Stimulated activated naive CD8-positive, alpha-beta T cell treated with anti-CD3 and anti-CD28 coated beads, Interleukin-15, Interleukin-2, amounts not matched to agents 100 U/mL and 50 U/mL, for 24 hours (primary cell): ENCODE measurements at places on chromosomes 6 and 20.
A peak's percentile ranks its signal among the peaks of the same experiment; 100 is the strongest.

- peak; percentile 76 for DNase-seq
These were observed 5.1 kb downstream of the DIDO1 start for GRCh38 chr20:62921119-62921687.

- no peak for DNase-seq
These were observed 67.3 kb upstream of the ZNF217 start for GRCh38 chr20:53660947-53661381.

DNA sequence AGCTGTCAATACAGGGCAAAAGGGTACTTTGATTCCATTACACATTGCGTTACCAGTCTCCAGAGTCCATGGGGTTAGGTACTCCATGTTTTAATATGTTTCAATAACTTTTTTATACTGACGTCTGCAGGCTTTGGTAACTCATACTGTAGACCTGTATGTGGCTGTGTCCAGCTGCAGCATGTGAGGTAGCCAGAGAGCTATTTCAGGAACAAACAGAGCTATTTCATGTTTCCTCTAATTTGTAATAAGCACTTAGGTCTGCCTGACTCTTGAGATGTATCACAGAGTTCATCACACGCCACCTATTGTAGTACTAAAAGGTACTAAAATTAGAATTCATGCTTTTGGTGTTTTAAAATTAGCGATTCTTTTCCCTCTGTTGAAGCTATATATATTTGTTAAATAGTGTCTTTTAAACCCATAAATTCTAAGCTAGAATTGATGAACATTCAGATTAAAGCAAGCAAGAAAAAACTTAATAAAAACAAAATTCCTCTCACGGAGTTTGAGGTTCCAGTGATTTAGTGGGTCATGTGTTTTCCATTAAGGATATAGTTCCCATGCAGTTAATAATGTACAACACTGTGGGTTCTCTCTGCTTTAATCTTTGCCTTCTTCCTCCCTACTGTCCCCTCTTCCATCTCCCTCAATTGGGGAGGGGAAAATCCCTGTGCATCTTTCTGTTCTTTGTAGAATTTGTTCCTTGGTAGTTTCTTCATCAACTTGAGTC is 37.0 kb downstream of the FOXO3 start:
- DNase-seq, result no peak

GRCh38 chr6:112511441-112511840 is 164.3 kb downstream of the RFPL4B start:
- DNase-seq, result no peak

- peak; percentile 25 for DNase-seq
These were observed 1.4 kb upstream of the POU3F2 start for GRCh38 chr6:98833057-98833306.

DNA sequence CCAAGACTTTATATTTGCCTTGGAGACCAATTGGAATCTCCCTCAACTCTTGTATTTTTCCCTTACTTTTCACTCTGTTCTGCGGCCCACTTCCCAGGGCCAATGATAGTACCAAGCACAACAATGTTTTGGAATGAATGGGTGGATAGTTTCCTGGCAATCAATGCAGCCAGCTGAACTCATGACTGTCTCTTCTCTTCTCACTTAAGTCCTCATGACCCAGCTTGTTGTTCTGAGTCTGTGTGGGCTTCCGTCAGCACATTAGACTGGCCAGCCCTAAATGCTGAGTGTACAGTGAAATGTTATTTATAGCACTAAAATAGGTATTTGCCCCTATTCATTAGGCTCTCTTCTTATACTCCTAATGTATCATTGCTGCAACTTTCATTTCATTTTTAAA is 5.6 kb upstream of the MBOAT1 start:
- DNase-seq, result no peak

DNA sequence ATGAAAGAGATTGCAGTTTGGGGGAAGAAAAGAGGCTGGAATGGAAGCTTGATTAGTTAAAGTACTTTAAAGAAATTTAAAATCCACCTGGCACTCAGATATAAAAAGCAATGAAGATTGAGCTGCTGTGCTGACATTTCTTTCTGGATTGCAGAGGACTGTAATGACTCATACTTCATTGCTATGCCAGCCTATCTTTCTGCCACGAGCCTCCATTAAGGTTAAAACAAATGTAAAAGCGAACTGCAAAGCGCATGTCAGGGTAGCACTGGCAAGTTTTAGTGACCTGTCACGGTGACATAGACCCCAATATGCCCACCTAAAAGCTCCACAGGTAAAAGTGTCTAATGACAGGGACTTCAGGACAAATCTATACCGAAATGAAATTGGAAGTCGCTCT is 449.6 kb downstream of the C6orf118 start:
- no peak for DNase-seq

DNA sequence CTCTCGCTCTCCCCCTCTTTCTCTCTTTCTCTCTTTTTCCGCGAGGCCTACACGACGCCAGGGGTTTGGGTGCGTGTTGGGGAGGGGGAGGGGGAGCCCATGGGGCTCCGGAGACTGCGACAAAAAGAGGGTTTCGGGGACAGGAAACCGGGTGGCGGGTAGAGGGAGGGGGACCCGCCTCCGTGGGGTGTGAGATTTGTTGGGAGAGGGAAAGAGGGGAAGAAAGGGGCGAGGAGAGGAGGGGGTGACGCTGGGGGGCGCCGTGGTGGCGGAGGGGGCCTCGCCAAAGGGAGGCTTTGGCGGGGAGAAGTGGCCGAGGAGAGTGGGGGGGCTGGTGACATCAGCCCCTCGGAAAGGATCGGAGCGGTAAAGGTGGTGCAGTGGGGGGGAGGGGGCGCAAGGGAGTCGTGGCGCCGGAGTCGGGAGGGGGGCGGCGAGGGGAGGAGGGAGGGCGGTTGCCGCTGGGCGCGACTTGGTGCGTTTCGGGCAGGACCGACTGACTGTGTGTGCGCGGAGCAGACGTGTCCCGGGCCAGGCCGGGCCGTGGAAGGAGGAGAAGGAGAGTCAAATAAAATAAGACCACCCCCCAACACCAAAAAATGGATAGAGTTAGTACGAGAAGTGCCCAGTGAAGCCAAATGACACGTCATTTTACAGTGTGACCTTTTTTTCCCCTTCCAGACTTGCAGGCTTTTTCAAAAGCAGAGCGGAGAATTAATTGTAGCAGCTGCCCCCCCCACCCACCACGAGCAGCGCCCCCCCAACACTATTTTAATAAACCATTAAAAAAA is 39.8 kb downstream of the GNAS start:
- DNase-seq, result peak; percentile 86

GRCh38 chr20:17935761-17936160 is 32.8 kb downstream of the SNX5 start:
- DNase-seq, result no peak

DNA sequence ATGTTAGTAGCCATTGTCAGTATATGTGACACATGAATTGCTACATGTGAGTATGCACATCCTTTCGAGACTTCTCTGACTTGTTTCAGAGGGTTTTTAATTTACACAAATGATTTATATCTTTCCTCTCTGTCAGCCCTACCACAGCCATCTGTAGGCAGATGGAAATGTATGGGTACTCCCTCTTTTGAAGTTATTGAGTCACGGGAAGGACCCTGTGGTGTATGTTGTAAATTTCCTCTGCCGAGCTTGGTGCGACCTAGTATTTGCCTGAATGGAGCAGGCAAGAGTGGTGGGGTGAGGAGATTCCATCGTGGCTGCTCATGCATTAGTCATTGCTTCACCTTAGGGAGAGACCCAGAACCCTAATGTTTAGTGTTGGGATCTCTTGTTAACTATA is 171.9 kb downstream of the JARID2 start:
- peak; percentile 60 for DNase-seq

DNA sequence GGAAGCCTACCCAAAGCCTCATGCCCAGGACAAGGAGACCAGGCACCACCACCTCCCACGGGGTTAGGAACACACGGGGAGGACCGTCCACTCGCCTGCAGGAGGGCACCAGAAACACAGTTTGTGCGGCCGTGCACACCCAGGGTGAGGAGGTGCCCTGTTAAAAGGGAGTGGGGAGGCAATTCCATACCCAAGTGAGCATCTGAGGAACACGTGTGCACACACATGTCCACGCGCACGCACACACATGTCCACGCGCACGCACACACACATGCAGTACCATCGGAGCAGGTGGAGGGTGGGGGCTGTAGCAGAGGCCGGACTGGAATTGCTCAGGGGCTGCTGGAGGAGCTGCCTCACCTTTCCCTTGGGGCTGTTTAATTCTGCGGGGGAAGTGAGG is 259.4 kb downstream of the TAF4 start:
- no peak for DNase-seq

DNA sequence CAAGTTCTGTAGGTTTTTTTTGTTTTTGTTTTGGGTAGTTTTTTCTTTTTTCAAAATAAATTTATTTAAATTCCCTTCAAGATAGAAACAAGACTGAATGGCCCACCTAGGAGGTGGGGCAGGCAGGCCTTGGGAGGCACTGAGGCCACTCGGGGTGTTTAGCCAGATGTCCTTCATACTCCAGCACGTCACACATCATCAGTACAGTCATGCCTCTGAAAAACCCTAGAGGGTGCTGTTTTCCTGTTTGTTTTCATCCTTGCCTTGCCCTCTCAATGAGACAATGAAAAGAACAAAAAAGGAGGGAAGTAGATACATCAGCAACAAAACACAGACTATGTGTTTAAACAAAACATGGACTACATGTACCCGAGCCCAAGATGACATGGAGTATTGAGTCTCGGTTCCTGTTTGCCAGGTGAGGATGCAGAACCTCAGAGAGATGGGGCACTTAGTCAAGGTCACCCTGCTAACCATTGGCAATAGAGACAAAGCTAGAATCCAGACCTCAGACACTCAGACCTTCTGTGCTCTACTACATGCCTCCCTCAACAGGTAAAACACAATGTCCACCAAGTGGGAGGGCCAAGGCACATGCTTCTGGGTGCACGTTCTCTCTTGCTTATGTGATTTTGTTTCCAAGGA is 26.8 kb upstream of the CLIC5 start:
- no peak for DNase-seq

- no peak for DNase-seq
These were observed 118.8 kb downstream of the BMP5 start for GRCh38 chr6:55756531-55757031.

DNA sequence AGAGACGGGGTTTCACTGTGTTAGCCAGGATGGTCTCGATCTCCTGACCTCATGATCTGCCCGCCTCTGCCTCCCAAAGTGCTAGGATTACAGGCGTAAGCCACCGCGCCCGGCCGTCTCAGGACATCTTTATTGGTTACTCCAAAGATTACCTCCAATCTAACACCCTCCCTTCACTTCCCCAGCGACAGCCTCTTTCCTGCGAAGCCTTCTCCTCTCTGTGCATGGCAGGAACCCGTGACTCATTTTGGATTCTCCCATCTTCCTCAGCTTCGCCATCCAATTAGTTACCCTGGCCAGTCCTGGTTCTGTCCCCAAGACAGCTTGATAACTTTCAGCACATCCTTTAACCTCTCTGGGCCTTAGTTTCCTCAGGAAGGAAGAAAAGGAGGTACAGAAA is 51.3 kb upstream of the TOX2 start:
- no peak for DNase-seq

- DNase-seq, result no peak
These were observed 244.4 kb downstream of the FOXA2 start for GRCh38 chr20:22339946-22340345.

- DNase-seq, result peak; percentile 9
These were observed 458.7 kb upstream of the RUNX2 start for GRCh38 chr6:44869321-44869897.

GRCh38 chr6:73050706-73051105 is 174.6 kb downstream of the KHDC1L start:
- DNase-seq, result no peak

- DNase-seq, result no peak
These were observed 36.8 kb upstream of the L3MBTL3 start for GRCh38 chr6:129981598-129981997.

- no peak for DNase-seq
These were observed 19.9 kb upstream of the EXOC2 start for GRCh38 chr6:712805-713204.

- no peak for DNase-seq
These were observed 55.5 kb downstream of the JARID2 start for GRCh38 chr6:15301179-15302006.

- peak; percentile 75 for DNase-seq
These were observed 774 bp downstream of the PLEKHG1 start for GRCh38 chr6:150600301-150601017.

DNA sequence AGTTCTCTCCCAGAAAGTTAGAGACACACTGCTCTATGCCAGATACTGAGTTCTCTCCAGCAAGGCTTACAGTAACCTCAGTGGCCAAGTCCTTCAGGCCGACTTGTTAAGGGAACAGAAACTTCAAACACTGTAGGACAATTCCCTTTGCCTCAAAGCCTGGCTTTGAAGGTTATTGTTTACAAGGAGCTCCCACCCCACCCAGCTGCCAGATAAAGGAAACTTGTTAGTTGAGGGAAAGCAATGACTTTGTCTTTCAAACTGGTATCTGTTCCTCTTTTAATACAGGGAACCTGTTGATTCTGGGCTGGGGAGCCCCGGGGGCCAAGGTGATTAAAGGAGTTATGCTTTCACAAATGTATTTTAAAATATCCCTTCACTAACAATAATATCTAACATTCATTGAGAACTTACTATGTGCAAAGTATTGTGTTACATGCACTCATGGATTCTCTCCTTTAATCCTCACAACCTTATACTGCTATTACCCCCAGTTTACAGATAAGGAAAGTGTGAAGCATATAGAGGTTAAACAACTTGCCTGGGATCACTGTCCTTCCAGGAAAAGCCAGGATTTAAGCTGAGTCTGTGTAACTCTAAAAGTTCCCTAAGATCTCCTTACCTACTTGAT is 27.6 kb upstream of the CDKN1A start:
- no peak for DNase-seq
